GM23248 (cell line): ENCODE measurements at places on chromosomes 2 and 18.

GRCh38 chr18:23316988-23317387 is 136.1 kb upstream of the RIOK3 start:
- no peak for DNase-seq

DNA sequence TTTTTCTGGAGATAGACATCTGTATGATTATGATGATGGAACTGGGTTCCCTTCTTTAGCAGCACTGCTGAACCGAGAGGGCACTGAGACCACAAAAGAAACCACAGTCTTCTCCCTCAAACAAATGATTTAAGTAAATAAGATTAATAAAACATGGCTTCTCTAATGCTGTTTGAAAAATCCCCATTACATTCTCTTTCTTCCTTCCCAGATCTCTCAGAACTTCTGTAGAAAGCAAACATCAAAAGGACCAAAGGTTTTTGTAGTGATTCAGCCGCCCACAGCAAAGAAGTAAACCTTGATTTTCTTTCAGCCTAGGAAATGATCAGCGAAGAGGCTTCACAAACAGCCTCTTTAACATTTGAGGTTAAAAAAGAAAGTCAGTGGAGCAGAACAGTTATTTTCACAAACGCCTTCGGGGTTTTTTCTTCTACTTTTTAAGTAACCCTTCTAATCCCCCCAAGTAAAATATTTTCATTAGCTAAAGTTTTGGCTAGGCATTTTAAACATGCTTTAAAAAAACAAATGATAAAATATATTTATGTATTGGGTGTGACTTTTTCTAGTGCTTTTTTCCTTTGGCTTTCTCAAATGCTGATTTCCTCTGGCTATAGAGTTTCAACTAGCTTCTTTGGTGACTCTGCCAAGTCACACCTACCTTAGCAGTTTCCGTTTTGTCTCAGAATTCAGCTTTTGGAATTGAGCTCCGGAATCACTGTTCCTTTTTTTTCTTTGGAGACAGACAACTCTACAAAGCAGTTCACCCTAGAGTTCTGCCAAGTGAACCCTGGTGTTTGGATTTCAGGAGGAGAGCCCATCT is 89.6 kb downstream of the UPP2 start:
- DNase-seq, result peak; percentile 10

GRCh38 chr2:233331536-233331935 is 22.8 kb upstream of the DGKD start:
- DNase-seq, result no peak

GRCh38 chr2:54479424-54479823 is 23.3 kb downstream of the SPTBN1 start:
- peak; percentile 45 for DNase-seq

GRCh38 chr18:62418258-62418657 is 93.1 kb downstream of the TNFRSF11A start:
- DNase-seq, result no peak

GRCh38 chr2:190853531-190854383 is 26.9 kb upstream of the GLS start:
- peak; percentile 77 for DNase-seq

DNA sequence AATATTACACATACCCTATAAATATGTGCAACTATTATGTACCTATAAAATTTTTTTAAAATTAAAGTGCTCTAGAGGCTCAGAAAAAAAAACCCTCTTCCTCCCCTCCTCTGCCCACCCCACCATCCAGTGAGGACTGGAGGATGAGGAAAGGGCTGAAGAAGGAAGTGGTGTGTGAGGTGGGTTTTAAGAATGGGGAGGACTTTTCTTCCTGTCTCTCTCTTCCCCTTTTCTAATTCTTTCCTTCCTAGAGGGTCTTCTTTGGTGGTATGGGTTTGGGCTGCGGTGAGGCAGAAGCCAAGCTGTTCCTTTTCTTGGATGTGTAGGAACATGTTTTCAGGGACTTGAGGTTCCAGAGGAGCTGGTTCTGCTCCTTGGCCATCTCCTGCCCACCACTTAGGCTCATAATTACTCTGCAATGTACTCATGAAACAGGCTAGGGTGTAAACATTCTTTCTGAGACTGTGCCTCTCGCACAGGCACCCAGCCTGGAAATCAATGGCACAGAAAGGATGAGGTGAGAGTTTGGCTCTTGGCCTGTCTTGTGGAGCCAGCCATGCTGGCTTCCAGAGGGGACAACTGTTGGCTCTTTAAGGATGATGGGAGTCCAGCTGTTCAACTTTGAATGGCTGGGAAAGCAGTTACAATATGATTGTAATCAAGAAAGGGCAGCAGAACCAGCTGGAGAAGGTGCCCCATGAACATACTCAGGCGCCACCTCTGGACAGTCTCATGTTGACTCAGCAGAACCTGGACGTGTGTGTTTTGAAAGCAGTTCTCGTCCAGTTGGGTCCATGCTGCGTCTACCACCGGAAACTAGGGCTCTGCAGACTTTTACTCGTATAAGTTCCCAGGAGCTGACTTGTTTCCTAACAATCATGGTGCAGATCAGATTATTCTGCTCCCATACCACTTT is 38.3 kb downstream of the IL1RL2 start:
- no peak for DNase-seq

- no peak for DNase-seq
These were observed 19.8 kb upstream of the SUCLG1 start for GRCh38 chr2:84478867-84479266.

- DNase-seq, result peak; percentile 77
These were observed at the start of gene GCKR for GRCh38 chr2:27496357-27497287. TSS of gene GCKR (plus strand) at chr2:27496839. CDS start at chr2:27496905, 66 bp downstream.

GRCh38 chr2:240990266-240990529 is 8.2 kb upstream of the SNED1 start:
- no peak for DNase-seq

DNA sequence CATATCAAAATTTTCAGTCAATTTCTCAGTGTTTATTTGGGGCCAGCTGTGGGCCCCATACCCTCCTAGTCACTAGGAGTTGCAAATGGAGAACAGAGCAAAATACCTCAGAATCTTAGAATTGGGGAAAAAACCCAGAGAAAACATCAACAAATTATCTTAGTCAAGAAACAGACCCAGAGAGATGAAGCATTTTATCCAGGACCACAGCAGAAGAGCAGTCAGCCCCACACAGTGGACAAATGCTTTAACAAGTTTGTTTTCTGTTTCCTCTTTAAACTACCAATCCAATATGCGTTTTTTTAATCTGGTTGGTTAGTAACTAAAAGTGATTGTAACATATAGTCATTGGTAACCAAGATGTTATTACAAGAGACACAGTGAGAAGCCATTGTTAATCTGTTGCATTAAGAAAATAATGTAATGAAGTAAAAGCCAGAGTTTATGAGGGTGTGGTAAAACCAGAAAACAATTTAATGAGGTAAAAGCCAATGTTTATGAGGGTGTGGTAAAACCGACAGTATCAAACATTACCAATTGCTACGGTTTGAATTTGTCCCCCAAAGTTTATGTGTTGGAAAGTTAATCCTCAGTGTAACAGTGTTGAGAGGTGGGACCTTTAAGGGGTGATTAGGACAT is 60.7 kb upstream of the COX7A2L start:
- DNase-seq, result peak; percentile 24

GRCh38 chr2:10278763-10279471 is 23.8 kb upstream of the HPCAL1 start:
- no peak for DNase-seq

DNA sequence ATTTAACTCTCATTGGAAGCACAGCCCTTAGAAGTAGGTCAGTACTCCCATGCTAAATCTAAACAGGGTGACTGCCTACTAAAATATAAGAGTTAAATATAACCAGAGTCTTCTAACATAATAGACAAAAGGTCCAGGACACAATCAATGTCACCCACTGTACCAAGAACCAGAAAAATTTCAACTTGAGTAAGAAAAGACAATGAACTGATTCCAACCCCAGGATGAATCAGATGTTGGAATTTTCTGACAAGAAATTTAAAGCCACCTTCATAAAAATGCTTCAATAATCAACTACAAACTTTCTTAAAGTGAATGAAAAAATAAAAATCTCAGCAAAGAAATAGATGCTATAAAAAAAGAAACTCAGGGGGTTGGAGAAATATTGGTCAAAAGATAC is 71.3 kb upstream of the NPAS2 start:
- DNase-seq, result peak; percentile 45

DNA sequence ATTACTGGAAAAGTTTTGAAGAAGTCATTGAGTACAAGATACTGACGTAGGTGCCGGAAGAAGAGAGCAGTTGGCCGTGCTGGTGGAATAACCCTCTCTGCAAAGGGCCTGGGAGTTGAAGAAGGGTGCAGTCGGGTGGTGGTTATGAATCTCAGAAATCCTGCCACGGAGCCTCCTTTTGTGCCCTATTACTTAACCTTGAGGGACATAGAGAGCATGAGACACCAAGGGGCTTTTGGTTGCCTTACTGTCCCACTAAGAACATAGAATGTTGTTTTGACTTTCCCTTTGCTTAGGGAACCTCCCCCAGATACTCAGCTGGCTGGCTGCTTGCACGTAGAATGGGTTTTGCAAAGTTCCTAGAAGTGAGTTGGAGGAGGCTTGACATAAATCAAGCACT is 1.3 kb upstream of the CD28 start:
- no peak for DNase-seq
